Mucosa of gallbladder (tissue), 1 donor: ENCODE measurements at places on chromosomes 11 and 22.

DNA sequence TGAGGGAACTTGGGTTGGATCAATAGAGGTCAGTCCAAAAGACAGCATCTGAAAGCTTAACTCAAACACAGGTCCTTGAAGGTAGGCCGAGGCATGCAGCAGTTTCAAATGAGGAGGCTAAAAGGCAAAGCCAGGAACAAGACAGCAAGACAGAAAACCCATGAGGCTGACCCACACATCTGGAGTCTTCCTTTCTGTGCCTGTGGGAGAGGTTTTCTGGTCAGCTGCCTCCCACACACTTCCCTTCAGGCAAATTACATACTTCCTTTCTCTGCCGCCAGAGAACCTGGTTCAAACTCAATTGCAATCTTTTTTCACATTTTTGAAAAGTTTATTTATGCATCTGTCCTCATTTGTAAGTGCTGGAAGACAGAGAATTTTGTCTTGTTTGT lies 29.8 kb upstream of the CRTAM start:
- DNase-seq, result no peak

- DNase-seq, result no peak
Measured at GRCh38 chr22:20859615-20860014, 808 bp downstream of the SNAP29 start.

DNA sequence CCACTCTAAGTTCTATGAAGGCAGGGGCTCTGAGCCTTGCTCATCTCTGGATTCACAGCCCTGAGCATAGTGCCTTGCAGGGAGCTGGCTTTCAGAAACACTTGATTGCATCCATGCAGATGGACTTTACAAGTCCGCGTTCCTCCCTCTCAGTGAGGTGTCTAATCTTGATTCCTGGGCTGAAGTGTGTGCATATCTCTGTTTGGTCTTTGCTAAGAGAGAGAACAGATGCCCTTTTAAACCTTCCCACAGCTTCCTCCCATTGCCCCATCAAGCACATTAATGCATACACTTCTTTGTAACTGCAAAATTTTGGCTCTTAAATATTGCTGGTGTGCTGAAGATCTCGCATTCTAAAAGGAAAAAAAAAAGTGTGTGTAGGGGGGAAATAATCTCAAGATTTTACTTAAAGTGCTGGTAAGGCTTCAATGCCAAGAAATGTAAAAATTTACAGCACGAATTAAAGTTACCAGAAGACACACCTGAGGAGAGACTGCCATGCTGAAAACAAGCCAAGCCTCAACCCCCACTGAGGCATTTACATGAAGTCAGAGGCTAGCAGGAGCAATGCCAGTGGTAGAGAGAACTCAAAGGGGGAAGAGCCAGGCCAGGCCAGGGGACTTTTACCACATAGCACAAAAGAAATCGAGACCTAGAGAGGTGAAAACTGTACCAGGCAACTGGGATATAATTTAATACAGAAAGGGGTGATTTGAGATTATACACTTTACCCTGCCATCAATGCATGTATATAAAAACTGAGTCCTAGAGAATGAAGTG lies 492.1 kb downstream of the SOX6 start:
- DNase-seq, result no peak

DNA sequence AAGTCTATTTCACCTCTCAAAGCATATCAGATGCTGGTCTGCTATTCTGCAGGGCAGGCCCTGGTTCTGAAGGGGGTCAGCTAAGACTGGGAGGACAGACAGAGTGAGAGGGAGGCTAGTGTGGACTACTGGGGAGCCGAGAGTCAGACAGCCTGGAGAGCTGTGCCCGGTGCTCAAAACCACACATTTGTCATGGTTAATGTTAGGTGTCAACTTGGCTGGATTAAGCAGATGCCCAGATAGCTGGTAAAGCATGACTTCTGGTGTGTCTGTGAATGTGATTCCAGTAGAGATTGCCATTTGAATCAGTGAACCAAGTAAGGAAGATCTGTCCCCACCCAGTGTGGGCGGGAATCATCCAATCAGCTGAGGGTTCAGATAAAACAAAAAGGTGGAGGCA lies 102.6 kb downstream of the SNX19 start:
- no peak for DNase-seq

DNA sequence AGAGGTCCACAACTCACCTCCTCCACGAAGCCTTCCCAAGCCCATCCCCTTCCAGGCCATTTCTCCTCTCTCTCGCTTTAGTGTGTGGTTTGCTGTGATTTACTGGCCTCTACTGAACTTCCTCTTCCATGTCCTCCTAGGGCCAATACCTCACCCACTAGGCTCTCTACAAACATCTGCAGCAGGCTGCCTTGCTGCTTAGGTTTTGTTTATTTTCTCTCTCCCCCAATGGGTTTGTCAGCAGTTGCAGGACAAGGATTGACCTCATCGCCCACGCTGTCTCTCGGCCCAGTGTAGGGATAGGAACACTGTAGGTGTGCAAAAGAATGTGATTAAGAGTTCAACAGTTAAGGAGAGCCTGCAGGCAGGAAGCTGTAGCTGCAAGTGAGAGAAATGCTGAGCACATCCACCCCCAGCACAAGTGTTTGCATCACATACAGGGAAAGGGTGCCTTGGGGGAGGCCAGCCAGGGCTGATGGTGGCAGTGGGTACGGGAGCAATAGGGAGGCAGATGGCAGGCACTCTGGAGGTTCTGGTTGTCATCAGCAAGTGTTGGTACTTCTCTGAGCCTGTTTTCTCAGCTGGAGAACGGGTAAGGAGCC lies 1.4 kb downstream of the PC start:
- no peak for DNase-seq

GRCh38 chr22:40179526-40179925 lies 1.8 kb downstream of the TNRC6B start:
- DNase-seq, result no peak

DNA sequence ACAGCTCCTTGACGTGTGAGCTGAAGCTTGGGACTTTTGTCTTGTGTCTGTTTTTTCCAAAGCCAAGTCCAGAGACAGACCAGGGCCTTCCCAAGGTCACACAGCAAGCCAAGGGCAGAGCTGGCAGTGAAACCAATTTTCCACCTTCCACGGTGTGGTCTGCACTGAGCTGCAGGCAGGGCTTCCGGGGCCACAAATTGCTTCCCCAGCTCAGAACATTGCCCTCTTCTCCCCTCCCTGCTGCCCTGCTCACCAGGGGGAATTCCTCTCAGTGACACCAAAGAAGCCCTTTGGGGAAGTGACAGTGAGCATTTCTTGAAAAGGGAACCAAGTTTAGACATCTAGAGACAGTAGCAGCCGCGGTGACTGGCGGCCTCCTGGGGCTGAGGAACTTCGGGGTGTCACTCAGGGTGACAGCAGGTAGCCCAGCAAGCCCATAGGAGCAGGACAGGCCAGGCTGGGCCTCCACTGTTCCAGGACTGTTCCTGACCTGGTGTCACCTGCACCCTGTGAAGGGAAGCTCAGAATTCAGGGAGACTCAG lies 9.2 kb downstream of the FXYD2 start:
- DNase-seq, result no peak

GRCh38 chr11:124970925-124971324 lies 16.9 kb downstream of the CCDC15 start:
- DNase-seq, result no peak

DNA sequence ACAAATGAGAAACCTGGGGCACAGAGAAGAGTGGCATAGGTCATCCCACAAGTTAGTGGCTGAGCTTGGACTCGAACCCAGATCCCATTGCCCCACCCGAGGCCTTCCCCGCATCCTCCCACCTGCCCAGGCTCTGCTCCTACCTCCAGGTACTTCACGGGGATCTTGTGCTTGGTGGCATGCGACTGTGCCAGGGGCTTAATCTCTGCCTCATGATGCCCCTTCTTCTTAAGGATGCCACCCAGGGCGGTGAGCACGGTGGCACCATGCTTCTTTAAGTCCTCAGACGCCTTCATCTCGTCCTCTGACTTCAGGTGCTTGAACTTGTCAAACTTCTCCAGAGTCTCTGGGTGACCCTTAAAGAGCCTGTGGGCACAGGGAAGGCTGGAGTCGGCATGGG lies 6.4 kb downstream of the MB start:
- DNase-seq, result no peak

DNA sequence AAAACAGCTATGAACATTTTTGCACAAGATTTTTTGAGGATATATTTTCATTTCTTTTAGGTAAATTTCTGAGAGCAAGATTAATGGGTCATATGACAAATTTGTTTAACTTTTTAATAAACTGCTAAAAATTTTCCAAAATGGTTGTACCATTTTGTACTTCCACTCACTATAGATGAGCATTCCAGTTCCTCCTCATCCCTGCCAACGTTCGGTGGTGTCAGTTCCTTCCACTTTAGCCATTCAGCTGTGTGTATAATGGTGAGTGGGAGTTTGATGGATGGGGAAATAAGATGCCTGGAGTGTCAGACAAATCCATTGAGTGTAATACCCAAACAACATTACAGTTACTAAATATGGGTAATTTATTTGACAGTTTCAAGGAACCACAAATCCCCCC lies 49.7 kb downstream of the MIAT start:
- no peak for DNase-seq
